Stimulated activated CD4-positive, alpha-beta T cell treated with anti-CD3 and anti-CD28 coated beads, Interleukin-1b, Interleukin-23, amount 100 ng/mL, for 24 hours (primary cell): ENCODE measurements at places on chromosomes 5 and 9.

DNA sequence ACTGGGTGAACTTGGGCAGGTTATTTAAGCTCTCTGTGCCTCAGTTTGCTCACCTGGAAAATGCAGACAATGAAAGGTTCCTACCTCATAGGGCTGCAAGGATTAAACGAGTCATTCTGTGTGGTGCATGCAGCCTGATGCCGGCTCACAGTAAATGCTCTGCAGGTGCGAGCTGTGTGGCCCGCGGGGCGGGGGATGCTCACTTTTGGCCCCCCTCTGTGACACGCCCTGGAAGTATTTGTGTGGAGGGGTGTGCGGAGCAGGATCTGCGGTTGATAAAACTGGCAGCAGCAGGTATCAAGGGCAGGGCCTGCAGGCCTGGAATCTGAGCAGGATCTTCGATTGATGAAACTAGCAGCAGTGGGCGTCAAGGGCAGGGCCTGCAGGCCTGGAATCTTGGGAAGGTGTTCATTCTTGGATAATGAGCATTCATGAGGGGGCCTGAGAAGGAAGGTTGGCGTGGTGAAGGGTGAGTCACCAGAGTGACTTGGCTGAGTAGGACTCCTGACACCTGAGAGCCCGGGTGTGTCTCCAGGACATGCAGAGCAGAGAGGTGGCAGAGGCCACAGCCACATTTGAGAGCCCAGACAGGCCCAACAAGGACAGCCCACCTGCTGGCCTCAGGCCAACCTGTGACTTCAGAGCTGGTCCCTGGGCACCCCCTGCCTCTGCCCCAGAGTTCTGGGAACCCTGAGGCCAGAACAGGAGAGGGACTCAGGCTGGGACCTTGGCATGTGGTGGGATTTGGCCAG lies 11.9 kb downstream of the UNC5A start:
- no peak for DNase-seq

- no peak for DNase-seq
Measured at GRCh38 chr9:133371261-133371711, 4.6 kb downstream of the SURF4 start.

DNA sequence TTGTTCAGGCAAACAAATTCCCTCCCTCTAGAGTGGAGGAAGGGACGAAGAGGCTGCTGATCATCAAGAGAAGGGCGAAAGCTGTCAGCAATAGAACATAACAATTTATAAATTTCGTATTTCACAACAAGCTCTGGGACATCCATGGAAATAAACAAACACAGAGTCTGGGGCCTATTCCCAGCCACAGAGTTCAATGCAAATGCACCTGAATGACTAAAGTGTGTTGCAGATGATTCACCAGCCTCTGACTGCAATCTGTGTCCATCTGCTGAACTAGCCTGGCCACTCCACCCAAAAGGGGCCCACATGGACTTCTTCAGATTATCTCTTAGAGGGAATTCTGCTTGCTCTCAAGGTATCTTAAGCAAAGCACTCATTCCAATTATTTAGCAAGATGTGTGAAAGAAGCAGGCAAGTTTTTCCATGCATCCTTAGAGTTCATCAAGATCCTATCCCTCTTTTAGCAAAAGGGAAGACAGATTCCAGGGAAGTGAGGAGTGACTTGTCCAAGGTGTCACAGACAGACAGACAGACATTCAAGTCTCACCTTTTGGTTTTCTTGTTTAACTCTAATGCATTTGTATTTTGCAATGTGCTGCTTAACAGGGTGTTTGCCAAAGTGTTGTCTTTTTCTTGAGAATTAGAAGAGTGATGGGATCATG lies 307.8 kb upstream of the PAPPA start:
- DNase-seq = no peak

- DNase-seq = no peak
Measured at GRCh38 chr5:110288766-110289511, 437.5 kb downstream of the TMEM232 start.

DNA sequence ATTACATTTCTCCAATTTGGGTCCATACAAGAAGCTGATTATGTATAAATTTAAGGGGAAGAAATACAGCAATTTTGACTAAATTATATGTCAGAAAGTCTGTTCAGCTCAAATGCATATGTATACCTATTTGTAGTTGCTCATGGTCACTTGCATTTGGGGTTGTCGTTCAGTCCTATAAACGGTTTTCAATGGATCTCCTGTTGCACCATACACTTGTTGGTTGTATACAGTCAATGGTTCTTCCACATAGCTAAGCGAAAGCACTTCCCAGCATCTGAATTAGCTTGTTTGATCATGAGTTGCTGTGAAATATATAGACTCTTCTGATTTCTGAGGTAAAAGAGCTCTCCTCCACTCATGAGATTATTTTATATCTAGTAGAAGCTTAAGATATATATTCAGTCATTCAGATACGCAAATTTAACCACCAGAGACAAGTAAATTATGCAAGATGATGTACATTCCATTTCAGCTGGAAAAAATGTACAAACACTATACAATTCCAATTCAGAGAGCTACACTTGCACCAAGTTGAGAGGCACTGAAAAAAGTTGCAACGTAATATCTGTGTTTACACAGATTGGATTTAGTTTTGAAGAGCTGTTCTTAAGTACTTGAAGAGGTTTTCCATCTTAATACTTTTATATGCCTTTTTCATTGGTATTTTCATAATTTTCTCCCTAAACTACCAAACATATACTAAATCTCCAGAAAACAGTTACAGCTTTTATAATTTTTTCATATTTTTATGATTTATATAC lies 64.4 kb upstream of the POU5F2 start:
- DNase-seq = no peak

DNA sequence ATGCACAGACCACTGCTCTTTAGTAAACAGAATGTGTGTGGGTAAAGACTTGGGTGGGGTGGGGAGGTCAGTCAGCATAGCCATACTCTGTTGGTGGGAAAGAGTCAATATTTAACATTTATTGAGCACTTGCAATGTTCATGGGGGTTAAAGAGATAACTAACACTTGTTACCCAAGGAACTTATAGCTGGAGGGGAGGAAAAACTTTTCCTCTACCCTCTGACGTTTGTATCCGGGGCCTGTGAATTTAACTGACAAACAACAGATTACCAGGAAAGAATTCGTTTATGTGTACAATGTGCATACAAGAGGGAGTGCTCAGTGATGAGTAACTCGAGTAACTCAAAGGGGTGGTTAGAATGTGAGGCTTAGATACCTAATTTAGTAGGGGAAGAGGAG lies 6.8 kb upstream of the CLINT1 start:
- no peak for DNase-seq

DNA sequence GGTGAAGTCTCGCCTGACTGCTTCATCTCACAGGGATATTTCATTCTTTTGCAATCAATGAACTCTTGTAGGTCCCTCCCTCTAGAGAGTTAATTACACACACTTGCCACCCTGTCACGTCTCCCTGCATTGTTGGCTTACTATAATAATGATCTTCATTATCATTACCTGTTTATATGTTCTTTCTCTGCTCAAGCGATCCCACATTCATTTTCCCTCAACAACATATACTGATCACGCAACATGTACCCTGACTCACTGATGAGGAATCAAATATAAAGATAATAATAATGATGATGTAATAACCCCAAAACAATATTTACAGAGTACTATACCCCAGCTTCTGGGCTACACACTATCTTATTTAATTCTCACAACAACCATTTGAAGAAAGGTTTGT lies 88.5 kb downstream of the FEM1C start:
- no peak for DNase-seq

DNA sequence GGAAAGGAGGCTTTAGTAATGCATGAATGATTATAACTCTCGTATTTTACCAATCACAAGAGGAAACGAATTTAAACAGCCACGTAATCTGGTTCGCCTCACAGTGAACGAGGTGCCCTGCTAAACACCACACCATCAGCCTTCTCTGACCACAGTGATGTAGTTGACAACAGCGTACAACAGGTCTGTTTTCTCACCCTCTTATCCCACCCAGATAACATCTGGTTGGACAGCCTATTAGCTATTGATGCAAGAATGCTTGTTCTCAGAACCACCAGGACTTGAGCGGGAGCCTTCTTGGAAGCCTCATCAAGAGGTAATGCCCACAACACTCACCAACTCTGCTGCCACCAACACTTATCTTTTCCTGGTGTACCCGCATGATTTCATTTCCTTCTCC lies 23.3 kb downstream of the SLC1A3 start:
- no peak for DNase-seq

GRCh38 chr9:127368852-127369402 lies 28.0 kb upstream of the SLC2A8 start:
- no peak for DNase-seq

DNA sequence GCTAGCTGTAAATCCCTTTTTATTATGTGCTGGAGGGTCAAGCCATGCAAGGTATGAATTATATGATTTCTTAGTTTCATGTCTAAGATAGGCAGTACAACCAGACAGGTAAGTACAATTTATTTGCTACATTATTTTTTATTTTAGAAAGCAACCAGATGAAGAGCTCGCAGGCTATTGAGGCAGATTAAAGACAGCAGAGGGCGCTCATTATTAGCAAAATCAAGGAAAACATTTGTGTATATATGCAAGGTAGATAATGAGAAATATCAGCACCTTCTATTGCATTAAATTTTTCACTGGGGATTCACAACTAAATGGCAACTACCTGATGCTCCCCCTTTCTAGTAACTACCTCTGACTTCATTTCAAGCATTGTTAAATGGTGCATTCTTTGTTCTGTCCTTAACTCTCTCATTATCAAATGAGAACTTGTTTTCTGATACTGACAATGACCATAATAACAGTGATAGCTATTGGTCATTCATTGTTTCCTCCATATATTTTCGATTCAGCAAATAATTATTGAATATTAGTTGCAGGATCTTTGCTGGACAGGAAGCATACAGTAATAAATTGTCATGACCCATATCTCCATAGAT lies 8.6 kb downstream of the SCGB3A2 start:
- no peak for DNase-seq

- no peak for DNase-seq
Measured at GRCh38 chr5:86797677-86798076, 179.9 kb downstream of the COX7C start.

GRCh38 chr9:88993871-88994460 lies 2.7 kb downstream of the S1PR3 start:
- DNase-seq = no peak

DNA sequence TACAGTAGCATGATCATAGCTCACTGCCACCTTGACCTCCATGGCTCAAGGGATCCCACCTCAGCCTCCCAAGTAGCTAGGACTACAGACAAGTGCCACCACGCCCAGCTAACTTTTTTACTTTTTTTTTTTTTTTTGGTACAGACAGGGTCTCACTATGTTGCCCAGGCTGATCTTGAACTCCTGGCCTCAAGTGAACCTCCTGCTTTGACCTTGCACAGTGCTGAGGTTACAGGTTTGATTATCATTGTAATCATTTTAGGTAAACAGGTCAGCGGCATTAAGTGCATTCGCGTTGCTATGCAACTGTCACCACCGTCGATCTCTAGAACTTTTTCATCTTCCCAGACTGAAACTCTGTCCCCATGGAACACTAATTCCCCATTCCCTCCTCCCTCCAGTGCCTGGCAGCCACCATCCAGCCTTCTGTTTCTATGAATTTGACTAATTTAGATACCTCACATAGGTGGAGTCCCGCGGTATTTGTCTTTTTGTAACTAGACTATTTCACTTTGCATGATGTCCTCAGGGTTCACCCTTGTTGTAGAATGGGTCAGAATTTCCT lies 5.8 kb upstream of the CARD19 start:
- no peak for DNase-seq

GRCh38 chr5:167008705-167009104 lies 1282.7 kb upstream of the WWC1 start:
- no peak for DNase-seq

DNA sequence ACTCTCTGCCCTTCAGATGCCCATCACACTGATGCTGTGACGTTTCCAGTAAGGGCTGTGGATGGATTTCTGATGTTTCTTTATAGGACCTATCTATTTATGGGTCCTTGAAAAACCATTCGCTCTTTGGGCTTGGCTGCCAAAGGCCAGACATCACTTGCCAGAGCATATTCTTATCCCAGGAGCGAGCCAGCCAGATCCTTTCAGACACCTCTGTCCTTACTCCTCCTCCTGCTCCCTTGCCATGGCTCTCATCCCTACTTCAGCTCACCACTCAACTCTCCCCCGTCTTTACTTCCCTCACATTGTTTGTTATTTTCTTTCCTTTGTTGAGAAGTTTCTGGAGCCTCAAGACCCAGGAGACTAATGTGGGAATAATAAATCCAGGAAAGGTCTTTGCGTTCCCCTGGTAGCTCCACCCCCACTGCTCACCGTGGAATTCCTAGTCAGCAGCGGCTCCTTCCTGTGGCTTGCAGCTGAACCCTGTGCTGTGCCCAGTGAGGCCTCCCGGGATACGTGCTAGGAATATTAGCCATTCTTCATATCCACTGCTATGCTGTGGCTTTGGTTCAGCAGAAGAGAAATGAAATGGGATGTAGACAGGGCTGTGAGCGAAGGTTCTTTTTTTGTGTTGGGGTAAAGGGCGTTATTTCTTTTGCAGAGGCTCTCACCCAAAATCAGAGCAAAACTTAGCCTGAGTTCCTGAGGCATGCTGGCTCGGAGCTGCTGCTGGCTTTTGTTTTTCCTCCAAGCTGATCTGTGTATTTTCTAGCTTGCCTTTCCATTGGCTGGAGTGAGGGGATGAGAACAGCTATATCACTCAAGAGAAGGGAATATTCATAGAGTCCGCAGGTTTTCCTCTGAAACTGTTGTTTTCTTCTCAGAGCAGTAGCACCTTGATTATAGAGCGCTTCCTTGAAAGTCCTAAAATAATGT lies 171.1 kb downstream of the SAXO1 start:
- DNase-seq = no peak

- no peak for DNase-seq
Measured at GRCh38 chr5:32098291-32098690, 75.8 kb downstream of the GOLPH3 start.

DNA sequence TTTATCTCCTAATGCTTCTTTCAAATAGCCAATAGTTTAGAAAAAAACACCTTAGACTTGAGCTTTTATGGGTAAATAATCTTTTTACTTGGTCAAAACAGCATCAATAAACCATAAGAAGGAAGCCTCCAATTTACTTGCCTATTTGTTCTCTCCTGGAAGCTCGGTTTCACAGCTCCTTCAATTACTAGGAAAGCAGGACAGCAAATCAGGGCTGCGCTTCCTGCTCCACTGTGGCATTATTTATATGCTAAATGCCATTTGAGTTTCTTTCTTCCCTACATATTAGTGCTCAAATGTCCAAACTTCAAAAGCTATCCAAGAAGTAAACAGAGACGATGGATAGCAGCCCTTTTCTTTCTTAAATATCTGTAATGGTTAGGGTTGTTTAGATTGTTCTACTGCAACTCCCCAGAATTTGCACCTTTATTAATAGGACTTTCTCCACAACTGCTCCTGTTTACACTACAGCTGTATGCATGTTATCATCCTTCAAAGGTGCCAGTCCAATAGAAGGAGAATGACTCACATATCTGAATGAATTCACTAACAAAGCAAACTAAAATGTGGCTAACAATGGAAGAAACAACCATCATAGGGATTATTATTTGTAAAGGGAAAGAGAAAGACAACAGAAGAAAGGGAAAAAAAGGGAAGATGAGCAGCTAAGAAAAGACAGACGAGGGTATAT lies 58.7 kb downstream of the MED27 start:
- DNase-seq = no peak
